Activated effector memory CD4-positive, alpha-beta T cell treated with Interleukin-2 at 50 U/mL for 16 hours (primary cell): ENCODE measurements at places on chromosomes 16 and 17.

DNA sequence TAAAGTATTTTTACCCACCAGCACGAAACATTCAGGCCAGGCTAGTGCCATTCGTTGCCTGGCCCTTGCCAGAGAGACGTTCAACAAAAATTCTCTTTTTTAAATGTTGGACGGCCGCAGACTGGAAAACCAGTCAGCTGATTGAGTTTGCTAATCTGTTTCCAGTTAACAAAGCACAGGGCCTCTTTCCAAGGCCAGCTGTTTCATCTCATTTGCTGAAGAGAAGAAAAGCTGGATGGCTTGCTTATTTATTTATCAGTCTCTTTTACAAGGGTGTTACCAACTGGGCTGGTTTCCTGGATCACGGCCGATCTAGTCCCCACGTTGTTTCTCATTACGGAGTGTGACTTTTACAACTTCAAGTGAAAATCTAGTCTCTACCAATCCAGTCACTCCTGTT, 418.7 kb upstream of the DYNLRB2 start:
- no peak for DNase-seq

DNA sequence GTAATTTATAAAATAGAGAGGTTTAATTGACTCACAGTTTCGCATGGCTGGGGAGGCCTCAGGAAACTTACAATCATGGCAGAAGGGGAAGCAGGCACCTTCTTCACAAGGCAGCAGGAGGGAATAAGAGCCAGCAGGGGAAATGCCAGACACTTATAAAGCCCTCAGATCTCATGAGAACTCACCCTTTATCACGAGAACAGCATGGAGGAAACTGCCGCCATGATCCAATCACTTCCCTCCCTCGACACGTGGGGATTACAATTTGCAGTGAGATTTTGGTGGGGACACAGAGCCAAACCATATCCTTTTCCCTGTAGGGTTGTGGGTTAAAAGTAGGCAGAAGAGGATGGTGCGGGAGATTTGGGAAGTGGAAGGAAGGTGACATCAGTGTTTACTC, 101.4 kb downstream of the BMERB1 start:
- no peak for DNase-seq

- no peak for DNase-seq
Observed at GRCh38 chr16:52825892-52826291, 226.8 kb downstream of the CHD9NB start.

GRCh38 chr17:12865769-12866168, 76.5 kb downstream of the ARHGAP44 start:
- DNase-seq, result no peak

DNA sequence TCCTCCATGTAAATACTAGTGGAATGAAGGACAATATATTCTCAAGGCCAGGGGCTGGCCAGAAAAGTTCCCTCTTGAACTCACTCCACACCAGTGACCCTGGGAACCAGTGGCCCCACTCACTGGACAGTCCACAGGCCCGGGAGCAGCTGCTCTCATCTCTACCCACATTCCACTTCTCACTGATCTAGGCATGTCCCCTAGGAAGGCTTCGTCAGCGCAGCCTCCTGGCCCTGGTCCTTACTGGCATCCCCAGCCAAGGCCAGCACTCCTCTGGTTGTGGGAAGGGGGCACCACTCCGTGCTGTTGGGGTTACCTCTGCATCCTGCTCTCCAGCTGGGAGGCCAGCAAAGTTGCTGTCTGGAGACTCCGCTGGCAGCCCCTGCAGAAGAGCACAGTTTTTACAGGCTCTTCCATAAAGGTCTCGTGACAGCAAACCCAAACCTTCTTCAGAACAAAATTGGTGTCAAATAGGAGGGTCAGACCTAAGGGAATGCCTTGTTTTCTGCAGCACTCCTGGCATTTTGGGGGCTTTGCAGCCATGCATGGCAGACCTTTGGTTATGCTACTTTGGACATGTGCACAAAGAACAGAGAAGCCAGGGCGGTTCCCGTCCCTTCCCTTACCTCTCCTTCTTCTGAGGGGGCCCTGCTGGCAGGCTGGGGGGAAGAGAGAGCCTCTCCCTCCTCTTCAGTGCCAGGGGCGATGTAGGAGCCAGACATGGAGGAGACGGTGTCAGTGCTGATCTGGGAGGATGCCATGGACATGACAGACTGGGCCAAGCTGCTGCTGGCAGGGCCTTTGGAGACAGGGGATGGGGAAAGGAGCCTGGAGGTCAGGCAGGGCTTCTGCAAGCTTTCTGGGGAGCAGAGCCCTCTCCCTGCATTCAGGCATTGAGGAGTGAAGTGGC, 14.1 kb upstream of the FOXJ1 start:
- DNase-seq, result no peak
